ENCODE measurements at places on chromosomes 5 and 9.

DNA sequence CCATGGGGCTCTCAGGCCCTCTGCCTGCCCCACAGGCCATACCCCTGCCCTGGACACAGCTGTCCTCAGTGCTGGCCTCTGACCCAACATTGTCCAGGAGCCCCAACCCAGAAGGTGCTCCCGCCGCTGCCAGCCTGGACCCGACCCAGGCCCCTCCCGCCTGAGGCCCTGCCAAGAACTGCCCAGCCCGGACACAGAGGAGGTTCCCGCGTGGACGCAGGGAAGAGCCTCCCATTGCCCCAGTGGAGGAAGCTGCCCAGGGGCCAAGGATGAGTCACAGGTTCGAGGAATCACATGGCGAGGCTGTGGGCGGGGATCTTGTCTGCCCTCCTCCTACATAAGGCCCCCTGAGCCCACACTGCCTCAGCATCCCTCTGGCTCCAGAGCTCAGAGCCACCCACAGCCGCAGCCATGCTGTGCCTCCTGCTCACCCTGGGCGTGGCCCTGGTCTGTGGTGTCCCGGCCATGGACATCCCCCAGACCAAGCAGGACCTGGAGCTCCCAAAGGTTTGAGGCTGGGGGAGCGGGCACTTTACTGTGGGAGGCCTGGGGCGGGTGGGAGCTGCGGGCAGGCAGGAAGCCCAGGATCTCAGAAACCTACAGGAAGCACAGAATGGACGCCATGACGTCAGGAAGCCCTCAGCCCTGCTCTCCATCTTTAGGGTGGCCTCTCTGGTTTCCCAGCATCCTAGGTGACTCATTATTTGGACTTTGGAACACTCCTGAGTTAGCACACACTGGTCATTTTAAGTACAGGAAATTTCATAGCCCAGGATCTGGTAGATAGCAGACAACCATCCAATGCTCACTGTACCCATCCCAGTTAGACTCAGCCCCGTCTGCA lies at the start of gene PAEP:
Gene PAEP, plus strand, starts transcription at position 366 of the 844 bp plus-strand sequence.
- no peak for DNase-seq

DNA sequence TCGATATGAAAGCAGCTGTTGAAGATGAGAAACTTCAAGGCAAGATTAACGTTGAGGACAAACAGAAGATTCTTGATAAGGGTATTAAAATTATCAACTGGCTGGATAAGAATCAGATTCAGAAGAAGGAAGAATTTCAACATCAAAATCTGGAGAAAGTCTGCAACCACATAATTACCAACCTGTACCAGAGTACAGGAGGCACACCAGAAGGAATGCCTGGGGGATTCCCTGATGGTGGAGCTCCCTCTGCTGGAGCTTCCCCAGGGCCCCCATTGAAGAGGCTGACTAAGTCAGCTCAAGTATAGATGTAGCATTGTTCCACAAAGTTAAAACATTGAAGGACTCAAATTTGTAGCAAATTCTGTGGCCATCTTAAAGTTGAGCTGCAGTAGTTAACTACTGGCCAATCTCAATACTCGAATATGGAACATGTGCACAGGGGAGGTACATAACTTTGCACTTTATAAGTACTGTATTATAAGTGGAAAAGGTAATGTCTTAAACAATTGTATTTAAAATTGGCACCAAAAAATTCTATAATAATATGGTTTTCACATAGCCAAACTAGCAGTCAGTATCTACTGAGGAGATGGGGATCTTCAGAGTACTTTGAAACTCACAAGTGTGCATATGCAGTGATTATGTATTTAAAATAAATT lies 237.5 kb downstream of the CHSY3 start:
- peak; percentile 9 for DNase-seq

- DNase-seq: no peak
These were observed 284.1 kb downstream of the HCN1 start for GRCh38 chr5:45411971-45412612.

- DNase-seq: no peak
These were observed 161.3 kb downstream of the YIPF5 start for GRCh38 chr5:144009116-144009515.

- DNase-seq: no peak
These were observed 65.9 kb downstream of the HABP4 start for GRCh38 chr9:96515621-96516470.

All from NT2/D1 (cell line).